Forelimb muscle (tissue), 1 donor: ENCODE measurements at places on chromosomes 4 and X.
A peak's percentile ranks its signal among the peaks of the same experiment; 100 is the strongest.

- no peak for DNase-seq
Observed at GRCh38 chrX:71637253-71637618, 18.9 kb upstream of the CXCR3 start.

- DNase-seq, result peak; percentile 32
Observed at GRCh38 chrX:56995271-56995994, at the start of gene SPIN3. SPIN3 (minus strand) TSS chrX:56995541; CDS start chrX:56994947, 594 bp downstream.

GRCh38 chr4:1623400-1623799, 60.7 kb downstream of the FAM53A start:
- DNase-seq, result no peak

DNA sequence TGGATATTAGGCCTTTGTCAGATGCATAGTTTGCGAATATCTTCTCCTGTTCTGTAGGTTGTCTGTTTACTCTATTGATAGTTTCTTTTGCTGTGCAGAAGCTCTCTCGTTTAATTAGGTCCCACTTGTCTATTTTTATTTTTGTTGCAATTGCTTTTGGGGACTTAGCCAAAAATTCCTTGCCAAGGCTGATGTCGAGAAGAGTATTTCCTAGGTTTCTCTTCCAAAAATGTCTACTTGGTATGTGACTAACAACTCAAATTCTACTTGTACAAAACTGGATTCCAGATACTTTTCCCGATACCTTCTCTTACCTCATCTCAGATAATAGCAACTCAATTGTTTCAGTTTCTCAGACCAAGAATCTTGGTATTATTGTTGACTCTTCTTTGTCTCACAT, 142.4 kb upstream of the GLRA2 start:
- DNase-seq, result no peak

DNA sequence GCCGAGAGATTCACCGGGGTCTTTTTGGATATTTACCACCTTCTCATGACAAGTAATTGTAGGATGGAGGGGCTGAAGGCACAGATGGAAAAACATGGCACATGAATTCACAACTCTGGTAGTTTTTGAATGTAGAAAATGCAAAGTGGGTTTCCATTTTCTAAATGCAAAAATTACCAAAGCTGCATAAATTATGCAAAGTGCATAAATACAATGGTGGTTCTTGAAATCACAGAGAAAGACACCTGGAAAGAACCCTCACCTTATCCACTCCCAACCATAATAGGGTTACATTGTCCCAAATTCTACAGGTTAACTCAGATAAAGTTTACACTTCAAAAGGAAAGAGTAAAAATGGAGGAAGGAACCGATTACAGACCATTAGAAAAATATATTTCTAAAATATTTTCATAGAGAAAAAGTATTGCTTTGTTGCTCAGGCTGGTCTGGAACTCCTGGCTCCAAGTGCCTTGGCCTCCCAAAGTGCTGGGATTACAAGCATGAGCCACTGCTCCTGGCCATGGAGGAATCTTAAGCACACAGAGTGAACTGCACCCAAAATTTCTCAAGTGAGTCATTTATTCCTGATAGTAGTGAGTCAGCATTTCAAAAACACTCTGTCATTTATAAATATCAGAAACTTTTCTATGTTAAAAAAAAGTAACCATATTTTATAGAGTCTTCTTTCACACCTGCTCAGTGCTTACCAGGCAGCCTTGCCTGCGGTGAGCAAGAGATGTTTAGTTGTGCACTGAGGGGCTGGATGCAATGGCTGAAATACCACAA, 101.4 kb downstream of the FIP1L1 start:
- no peak for DNase-seq

GRCh38 chr4:122815248-122815647, 11.4 kb upstream of the FGF2 start:
- DNase-seq, result no peak

GRCh38 chr4:140857111-140857510, 100.9 kb upstream of the TBC1D9 start:
- no peak for DNase-seq

GRCh38 chr4:7805533-7806337, 133.9 kb downstream of the AFAP1 start:
- DNase-seq, result no peak

- no peak for DNase-seq
Observed at GRCh38 chr4:114758066-114758465, 159.5 kb downstream of the UGT8 start.

DNA sequence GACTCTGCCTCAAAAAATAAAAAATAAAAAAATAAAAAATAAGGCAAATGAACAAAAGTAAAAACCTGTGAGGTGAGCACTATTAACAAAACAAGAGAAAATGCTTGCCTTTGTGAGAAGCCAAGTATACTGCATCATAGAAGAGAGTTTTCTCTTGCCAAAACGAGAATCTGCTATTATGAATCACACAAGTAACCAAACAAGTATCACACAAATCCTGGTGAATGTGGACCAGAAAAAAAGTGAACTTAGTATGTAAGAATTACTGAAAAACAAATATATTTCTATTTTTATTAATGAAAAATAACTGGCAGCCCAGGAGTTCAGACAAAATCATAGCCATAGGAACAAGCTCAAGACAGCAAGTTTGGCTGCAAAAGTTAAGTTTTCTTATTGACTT, 193.5 kb downstream of the PDGFC start:
- DNase-seq, result no peak

GRCh38 chrX:101686574-101686973, 26.9 kb upstream of the ARMCX2 start:
- no peak for DNase-seq

GRCh38 chrX:109880629-109881028, 122.3 kb upstream of the TMEM164 start:
- DNase-seq, result no peak

DNA sequence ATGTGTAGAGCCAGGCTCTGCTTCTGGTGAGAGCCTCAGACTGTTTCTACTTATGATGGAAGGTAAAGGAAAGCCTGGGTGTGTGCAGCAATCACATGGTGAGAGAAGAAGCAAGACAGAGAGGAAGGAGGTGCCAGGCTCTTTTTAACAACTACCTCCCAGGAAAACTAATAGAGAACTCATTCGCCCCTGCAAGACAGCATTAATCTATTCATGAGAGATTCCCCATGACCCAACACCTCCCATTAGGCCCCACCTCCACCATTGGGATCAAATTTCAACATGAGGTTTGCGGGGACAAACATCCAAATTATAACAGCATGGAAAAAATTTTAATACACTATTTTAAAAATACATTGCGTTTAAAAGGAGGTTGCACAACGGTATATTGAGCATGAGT, 24.7 kb upstream of the GRIA3 start:
- no peak for DNase-seq

DNA sequence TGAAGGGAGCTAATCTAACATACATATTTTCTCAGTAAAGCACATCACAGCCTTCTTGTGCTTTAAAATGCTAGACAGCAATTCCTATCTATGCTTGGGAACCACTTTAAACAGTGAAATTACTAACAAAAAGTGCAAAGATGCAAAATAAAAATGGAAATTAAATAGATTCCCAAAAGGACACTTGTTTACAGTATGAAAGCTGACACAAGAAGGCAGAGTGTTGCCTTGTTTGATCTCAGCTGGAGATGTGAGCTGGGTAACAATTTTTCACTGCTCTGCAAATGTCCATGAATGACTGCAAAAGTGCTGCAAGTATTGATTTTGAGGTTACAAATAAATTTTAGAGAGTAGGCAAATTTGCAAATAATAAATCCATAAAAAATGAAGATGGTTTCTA, 22.3 kb downstream of the GRIA2 start:
- no peak for DNase-seq

GRCh38 chrX:8726031-8726652, 5.8 kb downstream of the ANOS1 start:
- DNase-seq, result no peak

DNA sequence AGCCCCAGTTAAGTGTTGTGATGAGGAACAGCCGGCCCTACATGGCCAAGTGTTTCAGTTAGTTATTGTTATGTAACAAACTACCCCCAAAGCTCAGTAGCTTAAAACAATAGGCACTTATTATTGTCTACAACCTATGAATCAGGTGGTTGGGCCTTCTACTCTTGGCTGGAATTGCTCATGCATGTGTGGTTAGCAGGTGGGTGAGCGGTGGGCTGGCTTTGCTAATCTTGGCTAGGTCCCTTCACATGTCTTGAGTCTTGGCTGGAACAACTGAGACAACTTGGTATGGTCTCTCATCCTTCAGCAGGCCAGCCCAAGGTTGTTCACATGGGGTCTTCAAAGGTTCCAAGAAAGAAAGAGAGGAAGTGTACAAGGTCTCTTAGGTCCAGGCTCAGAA, 54.5 kb upstream of the CHRNA9 start:
- no peak for DNase-seq

DNA sequence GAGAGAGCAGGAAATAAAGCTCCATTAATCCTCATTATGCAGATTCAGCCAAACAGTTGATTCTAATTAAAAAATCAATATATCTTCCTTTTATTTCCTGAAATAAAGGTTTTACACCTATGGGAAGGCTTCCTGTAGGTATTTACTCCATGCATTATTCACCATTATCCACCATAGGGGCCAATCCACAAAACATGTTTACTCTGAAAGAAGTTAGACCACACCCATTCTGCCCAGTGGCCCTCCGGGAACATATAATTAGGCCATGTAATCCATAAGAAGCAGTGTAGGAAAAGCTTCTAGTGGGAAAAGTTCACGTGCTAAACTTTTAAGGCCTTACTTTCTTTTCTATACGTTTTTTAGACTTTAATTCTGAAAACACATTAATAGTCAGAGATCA, 57.7 kb downstream of the SAT1 start:
- no peak for DNase-seq

GRCh38 chr4:1300466-1301455, 11.1 kb downstream of the MAEA start:
- peak; percentile 16 for DNase-seq

- DNase-seq, result no peak
Observed at GRCh38 chrX:7771788-7772438, 71.1 kb upstream of the VCX start.

DNA sequence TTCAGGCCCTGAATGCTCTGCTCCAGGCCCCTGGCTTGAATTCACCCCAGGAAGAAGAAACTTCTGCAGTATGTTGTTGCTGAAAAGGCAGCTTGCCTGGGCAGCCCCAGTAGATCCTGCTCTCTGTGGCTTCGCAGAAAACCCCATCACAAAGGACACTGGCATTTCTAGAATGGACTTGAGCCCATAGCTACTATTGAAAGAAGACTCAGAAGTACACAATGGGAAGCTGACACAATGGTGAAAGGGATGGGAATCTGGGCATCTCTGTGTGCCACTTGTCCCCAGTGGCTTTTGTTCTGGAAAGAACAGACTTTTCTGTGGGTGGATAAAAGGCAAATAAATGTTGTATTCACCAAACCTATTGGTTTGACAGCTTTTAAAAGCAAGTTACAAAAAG, 67.4 kb upstream of the SCML1 start:
- DNase-seq, result no peak

DNA sequence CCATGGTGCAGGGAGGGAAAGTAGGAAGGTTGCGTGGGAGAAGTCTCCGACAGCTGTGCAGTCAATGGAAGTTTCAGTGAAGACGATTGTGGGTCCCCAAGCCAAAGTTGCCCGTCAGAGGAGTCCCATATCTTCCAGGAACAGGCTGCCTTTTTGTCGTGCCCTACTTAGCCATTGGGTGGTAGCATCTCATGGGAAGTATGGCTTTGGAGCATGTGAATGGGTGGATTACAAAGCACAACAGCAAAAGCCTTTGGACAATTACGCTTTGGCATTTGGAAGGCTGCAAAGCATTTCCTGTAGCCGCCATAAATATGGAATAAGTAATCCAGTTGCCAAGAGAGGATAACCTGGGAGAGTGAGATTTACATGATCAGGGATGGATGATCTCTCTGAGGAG, 300.7 kb upstream of the BOD1L1 start:
- DNase-seq, result no peak

GRCh38 chr4:31020363-31020762, 300.2 kb downstream of the PCDH7 start:
- no peak for DNase-seq

GRCh38 chr4:1767770-1768366, 25.2 kb upstream of the FGFR3 start:
- DNase-seq, result no peak

DNA sequence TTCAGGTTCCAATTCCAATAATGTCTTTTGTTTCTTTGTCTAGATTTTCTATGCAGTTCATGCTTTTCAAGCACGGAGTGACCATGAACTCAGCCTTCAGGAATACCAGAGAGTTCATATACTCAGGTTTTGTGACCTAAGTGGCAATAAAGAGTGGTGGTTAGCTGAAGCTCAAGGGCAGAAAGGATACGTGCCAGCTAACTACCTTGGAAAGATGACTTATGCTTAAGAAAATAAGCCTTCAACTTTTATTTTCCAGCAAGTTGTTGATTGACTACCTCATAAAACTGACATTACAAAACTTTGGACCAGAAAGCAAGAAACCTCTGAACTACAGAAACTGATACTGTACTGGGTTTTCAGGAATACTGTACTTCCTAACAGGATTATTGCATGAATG, 30.8 kb downstream of the INTS12 start:
- DNase-seq, result no peak

DNA sequence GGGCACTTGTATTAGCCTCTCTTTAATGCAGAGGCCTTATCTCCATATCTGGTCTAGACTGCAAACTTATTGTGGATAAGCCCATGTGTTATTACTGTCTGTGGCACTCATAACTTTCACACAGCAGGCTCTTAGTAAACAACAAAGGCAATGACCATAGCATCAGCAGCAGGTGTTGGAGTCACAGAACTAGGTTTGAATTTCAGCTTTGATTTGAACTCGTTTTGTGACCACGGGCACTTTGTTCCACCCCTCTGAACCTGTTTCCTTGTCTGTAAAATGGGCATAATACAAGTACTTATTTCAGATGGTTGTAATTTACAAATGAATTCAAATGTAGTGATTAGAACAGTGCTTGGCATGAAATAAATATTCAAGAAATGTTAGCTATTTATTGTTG, 121.8 kb upstream of the C1GALT1C1 start:
- no peak for DNase-seq

DNA sequence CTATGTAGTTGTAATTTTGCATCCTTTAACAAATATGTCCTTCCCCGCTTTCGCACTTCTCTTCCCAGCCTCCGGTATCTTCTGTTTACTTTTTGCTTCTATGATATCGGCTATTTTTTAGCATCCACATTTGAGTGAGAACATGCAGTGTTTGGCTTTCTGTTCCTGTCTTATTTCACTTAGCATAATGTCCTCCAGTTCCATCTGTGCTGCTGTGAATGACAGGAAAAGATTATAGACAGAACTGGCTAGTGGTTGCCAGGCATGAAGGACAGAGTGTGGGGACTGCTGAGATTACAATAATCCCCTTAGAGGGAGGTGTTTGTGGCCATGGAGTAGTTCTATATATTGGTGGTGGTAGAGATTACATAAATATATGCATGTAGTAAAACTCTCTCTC, 588.6 kb downstream of the NLGN4X start:
- DNase-seq, result no peak

DNA sequence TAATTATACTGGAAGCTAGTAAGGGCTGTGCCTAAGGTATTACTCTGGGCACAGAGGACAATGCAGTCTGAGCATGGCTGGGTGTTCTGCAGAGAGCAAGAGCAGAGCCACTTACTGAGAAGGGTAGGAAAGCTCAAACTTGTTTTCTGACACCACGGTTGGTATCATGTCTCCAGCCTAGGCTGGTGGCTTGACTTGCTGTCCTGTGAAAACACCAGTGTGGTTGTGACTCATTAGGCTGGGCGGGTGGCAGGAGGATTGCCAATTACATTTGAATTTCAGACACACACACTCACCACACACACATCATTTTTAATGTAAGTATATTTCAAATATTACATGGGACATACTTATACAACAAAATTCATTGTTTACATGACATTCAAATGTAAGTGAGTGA, 19.7 kb upstream of the MTM1 start:
- DNase-seq, result no peak

- DNase-seq, result no peak
Observed at GRCh38 chr4:44351069-44351468, 97.5 kb downstream of the KCTD8 start.
